Heart right ventricle (tissue), 16 donors: ENCODE measurements at places on chromosomes 4 and X.

GRCh38 chrX:77444075-77444474, 3.1 kb upstream of the FGF16 start:
- DNase-seq = no peak

DNA sequence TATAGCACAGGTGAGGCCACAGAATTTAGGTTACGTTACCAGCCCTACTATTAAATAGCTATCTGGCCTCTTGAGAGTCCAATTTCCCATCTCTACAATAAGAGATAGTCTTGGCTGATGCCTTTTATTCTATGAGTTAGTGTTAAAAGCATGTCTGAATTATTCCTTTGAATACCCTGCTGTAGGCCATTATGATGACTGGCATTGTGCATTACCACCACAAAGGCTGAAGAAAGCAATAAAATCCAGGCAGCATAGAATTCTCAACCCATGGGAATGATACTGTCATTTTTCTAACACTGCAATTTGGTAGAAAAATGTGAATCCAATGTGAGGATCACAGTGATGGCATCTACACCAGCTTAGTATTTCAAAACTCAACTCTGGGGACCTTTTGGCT, 51.4 kb downstream of the OTC start:
- DNase-seq = no peak

GRCh38 chrX:118530219-118530911, 34.8 kb downstream of the DOCK11 start:
- DNase-seq = no peak

- no peak for DNase-seq
Observed at GRCh38 chr4:123622572-123622971, 226.0 kb downstream of the SPRY1 start.

DNA sequence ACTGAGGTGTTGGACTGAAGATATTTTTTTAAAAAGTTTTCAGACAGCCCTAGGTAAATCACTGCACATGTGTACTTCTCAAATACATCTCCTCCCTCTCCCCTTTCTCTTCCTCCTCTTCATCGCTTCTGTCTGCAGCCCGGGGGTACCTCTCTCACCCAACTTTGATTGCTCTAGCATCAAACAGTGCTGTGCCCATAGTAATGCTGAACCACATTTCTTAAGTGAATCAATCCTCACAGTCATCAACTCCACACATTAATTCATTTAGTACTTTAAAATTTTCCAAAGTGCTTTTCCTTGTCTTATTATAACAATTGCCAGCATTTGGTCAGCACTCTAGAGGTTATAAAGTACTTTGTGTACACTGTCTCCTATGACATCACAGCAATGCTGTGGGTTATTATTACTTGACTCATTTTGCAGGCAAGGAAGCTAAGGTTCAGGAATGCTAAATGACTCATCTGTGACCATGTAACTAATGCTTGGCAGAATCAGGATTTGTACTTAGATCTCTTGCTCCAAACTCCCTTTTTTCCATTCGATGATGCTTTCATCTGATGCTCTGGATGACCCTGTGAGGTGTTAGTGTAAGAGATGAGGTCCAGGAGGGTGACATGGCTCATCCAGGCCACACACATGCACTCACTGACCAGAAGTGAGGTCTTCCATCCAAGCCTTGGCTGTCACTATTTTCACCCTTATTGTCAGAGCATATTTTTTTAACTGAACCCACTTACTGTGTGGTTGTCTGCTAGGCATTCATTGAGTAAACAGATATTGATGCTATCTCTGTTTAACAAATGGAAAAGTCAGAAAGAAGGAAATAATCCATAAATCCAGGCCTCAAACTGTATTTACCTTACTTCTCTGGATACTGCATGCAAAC, 58.8 kb downstream of the RHOH start:
- no peak for DNase-seq

DNA sequence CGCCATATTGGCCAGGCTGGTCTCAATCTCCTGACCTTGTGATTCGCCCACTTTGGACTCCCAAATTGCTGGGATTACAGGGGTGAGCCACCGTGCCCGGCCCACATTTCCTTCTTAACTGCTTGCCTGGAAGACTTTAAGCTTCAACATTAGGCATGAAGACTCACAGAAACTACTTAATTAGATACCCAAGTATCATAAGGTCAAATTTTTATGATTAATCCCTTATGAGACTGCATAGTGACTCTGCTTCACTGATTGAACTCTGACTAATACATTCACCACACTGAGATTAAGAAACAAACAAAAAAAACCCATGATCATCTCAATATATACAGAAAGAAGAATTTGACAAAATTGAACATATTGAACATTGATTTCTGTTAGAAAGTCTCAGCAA, 87.4 kb upstream of the KCTD8 start:
- DNase-seq = no peak
